ENCODE measurements at places on chromosomes 2 and 18.

DNA sequence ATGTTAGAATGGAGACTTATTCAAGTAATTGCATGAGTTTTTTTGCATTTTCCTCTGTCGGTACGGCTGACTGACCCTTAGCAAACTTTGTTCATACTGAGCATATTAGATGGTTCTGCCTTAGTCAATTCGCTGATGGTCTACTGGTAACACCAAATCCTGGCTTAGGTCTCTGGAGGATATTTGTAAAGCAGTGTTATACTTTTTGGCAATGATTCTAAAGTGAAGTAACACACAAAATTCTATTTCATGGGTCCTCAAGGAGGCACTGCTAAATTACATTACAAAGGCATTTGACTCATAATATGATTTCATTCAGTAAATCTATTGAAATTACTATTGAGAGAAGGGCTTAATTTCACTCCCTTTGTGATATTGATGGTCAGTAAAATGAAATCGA lies 246.8 kb upstream of the RASGRP3 start:
- no peak for DNase-seq

DNA sequence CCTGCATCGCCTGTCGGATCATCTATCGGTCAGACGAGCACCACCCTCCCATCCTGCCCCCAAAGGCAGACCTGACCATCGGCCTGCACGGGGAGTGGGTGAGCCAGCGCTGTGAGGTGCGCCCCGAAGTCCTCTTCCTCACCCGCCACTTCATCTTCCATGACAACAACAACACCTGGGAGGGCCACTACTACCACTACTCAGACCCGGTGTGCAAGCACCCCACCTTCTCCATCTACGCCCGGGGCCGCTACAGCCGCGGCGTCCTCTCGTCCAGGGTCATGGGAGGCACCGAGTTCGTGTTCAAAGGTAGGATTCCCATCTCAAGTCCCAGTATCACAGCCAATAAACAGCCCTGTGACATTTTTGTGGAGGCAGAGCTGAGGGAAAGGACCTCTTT lies 31.0 kb downstream of the APCDD1 start:
- no peak for DNase-seq

DNA sequence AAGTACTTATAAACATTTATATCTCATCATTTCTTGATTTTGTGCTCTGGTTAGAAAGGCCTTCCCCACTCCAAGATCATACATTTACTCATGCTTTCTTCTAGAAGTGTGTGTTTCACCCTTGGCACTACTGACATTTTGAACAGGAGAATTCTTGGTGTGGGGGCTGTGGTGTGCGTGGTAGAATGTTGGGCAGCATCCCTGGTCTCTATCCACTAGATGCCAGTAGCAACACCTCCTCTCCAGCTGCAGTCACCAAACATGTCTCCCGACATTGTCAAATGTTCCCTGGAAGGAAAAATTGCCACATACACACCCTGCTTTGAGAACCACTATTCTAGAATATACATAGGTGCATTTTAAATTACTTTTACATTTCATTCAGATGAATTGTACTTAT lies 8.7 kb upstream of the TGIF1 start:
- DNase-seq = no peak

DNA sequence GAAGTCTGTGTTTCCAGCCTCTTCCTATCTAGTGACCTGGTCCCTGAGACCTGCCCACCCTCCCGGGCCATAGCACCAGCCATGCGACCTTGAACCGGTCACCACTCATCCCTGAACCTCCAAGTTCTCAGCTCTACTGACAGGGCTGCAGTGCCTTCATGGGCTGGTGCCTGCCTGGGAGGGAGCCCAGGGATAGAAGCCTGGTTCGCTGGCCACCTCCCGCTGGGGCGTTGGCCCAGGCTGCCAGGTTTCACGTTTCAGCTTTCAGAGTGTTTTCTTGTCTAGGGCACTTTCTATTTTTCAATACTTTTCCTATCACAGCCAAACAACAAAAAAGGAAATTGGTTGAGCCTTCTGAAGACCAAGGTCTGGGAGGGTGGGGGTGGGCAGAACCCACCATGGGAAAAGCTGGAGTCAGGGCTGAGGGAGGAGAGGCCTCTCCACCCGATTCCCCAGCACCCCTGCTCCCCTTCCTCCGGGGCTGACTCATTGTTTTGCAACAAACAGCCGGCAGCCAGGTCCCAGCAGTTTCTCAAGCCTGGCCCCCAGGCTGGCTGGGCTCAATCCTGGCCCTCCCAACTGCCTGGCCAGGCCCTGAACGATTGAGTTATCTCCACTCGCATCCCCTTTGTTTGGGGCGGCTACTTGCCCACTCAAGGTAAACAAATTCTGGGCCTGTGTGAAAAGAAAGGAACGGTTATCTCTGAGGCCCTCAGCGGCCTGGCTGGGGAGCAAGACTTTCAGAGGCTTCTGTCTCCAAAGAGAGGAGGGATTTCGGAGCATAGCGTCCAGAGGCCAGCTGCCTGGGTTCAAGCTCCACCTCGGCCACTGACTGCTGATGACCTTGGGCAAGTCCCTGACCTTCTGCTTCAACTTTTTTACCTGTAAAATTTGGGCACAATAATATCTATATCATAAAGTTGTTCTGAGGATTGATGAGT lies 47.5 kb downstream of the ZFP36L2 start:
- no peak for DNase-seq

DNA sequence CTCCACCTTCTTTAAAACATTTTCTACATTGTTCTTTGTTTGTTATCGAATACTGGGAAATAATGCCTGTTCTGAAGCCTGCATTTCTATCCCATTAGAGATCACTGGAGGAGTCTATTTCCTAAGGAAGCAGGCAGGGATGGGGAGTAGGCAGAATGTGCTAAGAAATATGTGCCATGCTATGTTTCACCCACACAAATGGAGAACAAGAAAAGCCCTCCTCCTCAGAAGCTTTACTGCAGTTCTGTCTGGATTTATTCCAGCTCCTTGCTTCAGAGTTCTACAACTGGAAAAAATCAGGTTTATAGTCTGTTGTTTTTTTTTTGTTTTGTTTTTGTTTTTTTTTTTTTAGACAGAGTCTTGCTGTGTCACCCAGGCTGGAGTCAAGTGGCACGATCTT lies 825.1 kb downstream of the SLC4A3 start:
- DNase-seq = no peak

- no peak for DNase-seq
Measured at GRCh38 chr2:147800316-147800715, 44.5 kb upstream of the ACVR2A start.

DNA sequence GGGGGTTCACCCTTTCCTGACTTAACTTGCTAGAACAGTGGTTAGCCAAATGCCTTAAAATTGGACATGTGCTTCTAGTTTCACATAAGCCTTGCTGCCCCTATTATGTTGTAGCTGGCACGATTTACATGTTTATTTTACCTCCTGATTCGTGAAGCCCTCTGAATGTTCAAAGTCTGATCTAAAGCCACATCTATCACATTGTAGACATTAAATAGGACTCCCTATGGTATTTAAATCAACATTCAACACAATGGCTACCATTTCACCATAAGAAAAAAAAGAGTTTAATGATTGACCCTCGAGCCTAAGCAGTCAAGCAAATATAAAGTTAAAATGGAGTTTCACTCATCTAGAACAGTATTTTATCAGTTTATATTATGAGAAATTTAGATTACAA lies 151.5 kb downstream of the GULP1 start:
- no peak for DNase-seq

DNA sequence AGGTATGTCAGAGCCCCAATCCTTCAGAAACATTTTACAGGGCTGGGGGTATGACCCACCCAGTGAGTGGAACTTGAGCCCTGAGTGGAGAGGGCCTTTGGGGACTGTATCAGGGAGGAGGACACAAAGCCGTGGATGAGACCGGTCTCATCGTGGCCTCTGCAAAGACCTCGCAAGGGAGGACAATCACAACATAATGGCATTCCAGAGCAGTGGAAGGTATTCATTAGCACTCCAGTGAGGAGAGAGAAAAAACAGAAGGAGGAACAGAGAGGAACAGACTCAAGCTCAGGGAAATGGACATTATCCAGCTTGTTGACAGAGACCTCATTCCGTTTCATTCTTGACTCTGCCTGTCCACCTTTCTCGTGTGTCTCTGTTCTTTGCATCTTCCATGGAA lies 38.8 kb upstream of the CTAGE1 start:
- no peak for DNase-seq

DNA sequence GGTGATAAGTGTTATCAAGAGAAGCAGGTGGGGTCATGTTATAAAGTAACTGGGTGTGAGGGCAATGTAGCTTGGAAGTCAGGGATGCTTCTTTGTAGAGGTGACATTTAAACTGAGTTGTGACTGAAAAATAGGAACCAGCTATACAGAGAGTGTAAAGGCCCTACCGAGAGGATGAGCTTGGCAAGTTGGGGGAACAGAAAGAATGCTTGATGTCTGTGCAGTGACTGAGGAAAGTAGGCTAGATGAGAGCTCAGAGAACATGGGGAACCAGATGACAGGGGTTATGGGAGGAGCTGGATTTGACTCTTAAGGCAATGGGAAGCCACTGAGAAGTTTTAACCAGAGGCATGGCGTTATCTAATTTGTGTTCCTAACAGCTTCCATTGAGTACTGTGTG lies 115.3 kb downstream of the DOCK10 start:
- no peak for DNase-seq
